ENCODE measurements at places on chromosomes 11 and 22. TPM values are rescaled to one million over a fixed set of nuclear protein-coding genes. Genes with fewer than 3 reads are reported as not detected.

- no peak overlapping the region for H3K4me3 ChIP-seq
- peaks cover 27% of the 10 kb centered on the region for H3K27me3 ChIP-seq
- H3K27ac ChIP-seq: no peak overlapping the region
- no peaks in the 10 kb centered on the region for H3K4me1 ChIP-seq
- H3K36me3 ChIP-seq: no peaks in the 10 kb centered on the region
Observed at GRCh38 chr22:22746963-22747933, 102.8 kb downstream of the GGTLC2 start.

DNA sequence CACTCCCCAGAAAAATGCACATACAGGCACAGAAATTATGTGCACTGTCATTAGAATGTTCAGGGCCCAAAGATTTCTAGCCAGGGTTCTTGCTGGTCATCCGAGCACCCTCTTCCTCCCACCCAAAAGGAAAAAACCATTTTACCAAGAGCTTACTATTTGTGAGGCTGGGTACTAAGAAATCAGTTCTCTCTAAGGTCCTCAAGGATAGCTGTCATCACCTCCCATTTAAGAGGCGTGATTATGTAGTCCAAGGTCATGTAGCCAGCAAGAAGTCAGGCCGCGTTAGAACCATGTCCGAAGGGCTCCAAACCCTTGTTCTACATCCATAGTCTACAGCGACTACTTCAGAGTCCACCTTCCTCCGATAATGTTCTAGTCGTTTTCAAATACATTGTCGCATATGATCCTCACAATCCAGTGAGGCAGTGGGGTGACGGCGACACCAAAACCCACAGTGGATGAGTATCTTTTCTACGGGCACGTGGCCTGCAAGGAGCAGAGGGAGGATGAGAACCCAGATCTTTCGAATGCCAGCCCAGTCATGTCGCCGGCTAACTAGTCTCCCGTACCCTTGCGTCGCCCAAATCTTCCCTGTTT, 634 bp downstream of the TIMM8B start:
- H3K4me3 ChIP-seq: peak overlapping the region; percentile 93
- H3K4me1 ChIP-seq: peaks cover 37% of the 10 kb centered on the region
- no peak for DNase-seq
- H3K27me3 ChIP-seq: no peaks in the 10 kb centered on the region
- peak overlapping the region; percentile 83 for H3K27ac ChIP-seq

DNA sequence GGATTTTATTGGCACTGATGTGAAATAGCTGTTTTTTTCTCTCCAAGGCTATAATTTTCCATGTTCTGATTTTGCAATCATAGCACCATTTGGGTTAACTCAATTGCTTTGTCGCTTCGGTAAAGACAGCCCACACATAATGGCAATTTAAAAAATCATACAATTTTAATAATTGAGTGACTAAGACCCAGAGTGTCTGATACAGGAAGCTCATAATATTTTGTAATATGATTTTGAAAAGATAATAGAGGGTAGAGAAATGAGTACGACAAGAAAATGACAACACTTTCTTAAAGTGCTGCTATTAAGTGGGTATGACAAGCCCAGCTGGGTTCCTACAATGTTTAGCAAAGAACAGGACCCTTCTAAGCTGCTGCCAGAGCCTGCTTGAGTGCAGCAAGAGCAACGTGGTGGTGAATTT, 439.1 kb downstream of the METTL15 start:
- H3K27ac ChIP-seq: no peak overlapping the region
- no peaks in the 10 kb centered on the region for H3K4me1 ChIP-seq
- no peaks in the 10 kb centered on the region for H3K27me3 ChIP-seq
- no peak for DNase-seq
- H3K36me3 ChIP-seq: no peaks in the 10 kb centered on the region

DNA sequence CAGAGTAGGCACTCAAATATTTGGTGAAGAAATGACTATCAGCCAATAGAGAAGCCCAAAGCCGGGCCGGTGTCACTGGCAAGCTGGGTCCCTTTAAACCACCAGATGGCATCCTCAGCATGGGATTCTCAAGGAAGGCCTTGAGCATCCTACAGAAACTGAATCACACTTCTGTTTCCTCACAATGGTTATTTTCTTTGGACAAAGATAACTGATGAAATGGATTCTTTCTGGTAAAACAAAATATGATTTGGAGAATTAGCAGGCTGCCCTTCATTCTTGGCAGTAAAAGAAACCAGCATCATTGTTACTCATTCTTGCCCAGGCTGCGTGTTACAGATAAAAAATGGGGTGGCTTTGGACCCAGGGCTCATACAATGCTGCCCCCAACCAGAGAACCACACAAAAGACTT, 30.3 kb upstream of the ASPHD2 start:
- H3K4me3 ChIP-seq: no peak overlapping the region
- H3K27ac ChIP-seq: no peak overlapping the region
- no peaks in the 10 kb centered on the region for H3K36me3 ChIP-seq
- no peak for DNase-seq

DNA sequence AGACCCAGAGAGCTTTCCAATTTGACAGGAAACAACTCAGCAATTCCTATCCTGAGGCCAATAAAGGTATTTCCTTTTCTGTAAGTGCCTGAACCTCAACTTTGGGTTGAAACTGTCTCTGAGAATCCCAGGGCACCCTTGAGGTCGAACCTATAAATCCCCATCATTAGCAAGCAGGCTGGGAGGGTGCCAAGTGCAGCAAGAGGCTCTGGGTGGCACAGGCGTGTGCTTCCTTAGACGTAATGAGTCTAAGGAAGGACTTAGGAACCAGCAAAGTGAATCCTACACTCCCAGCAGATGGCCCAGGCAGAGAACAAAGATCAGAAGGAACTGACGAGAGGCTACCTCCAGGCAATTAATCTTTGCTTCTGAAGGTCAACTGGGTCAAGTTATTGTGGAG, 234.3 kb upstream of the NARS2 start:
- no peak for DNase-seq
- no peak overlapping the region for H3K4me3 ChIP-seq
- no peaks in the 10 kb centered on the region for H3K36me3 ChIP-seq
- H3K27ac ChIP-seq: no peak overlapping the region

DNA sequence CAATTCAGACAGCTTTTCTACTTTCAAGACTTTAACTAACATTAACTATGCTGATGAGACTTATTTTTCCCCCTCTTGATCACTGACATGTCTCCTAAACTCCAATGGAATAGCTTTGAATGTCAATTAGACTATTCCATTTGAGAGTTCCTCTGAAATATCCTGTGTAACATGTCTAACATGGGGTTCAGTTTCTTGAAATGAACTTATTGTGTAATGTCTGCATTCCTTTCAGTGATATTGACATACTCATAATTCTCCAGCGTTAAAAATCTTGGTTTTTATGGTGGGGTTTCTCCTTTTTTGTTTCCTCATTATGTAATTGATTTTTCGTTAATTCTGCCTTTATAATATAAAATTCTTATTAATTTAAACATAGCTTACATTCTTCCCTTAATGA, 37.7 kb upstream of the SPTBN2 start:
- H3K4me1 ChIP-seq: peaks cover 4% of the 10 kb centered on the region
- H3K27me3 ChIP-seq: no peaks in the 10 kb centered on the region
- no peak overlapping the region for H3K27ac ChIP-seq
- no peak overlapping the region for H3K4me3 ChIP-seq

The MSANTD4 gene
- 28.3 TPM for total RNA-seq
